ENCODE measurements at places on chromosomes 7 and 10.

DNA sequence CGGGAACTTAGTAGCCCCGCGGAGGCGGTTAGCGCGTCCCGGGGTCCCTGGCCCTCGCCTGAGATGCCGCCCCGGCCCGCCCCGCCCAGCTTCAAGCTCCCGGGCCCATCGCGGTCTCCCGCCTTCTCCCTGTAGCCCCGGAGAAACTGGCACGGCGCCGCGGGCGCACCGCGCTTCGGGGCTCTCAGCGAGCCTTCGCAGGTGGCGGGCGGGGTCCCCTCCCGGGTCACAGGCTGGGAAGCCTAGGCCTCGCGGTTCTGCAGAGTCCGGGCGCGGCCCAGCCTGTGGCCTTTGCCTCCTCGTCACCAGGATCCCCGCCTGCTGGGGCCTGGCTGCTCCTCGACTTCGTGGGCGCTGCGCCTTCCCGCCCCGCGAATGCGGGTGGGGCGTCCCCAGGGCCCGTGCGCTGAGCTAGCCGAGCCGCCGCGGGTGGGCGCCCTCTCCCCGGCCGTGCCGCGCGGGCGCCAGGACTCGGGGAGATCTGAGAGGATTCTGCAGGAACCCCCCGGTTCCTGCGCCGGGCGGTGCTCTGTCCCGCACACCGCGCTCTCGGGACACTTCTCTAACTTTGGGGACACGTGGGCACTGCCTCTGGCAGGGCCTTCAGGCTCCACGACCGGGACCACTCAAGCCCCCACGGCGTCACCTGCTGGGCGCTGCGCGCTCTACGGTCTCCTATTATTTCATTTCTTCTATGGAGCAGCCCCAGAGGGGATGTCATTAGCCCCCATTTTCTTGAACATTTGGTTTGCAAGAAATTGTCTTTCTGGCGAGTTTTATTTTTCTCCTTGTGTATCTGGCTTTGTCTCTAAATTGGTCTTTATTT is 682 bp upstream of the RGS10 start:
- DNase-seq = peak; percentile 69

- no peak for DNase-seq
These were observed 30.8 kb downstream of the PRLHR start for GRCh38 chr10:118564652-118565051.

DNA sequence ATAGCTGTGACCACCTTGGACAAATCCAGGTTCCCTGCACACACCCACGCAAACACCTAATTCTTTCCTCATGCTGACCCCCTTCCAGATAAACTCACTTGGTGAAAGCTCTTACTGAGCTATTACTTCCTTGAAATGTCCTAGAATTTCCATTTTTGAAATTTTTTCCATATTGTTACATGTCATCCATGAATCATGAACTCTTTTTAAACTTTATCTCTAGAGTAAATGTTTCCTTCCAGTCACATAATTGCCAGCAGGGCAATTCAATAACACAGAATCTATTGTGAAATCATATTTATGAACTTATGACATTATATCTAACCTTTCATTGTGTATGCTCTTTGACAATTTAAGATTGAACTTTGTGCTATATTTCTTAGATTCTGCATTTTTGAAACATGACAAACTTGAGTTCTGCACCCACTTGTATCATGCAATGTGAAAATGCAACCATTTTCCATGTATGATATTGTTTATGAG is 26.8 kb upstream of the FGL2 start:
- DNase-seq = no peak

- DNase-seq = no peak
These were observed 93.3 kb downstream of the FAM53B start for GRCh38 chr10:124650820-124651401.

GRCh38 chr10:49200854-49201253 is 12.7 kb upstream of the TMEM273 start:
- no peak for DNase-seq

DNA sequence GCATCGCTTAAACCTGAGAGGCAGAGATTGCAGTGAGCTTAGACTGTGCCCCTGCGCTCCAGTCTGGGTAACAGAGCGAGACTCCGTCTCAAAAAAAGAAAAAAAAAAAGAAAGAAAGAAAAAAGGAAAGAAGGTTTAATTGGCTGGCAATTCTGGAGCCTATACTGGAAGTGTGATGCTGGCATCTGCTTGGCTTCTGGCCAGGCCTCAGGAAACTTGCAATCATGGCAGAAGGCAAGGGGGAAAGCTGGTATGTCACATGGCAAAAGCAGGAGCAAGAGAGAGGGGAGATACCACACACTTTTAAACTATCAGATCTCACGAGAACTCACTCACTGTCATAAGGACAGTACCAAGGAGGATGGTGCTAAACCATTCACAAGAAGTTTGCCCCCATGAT is 190.0 kb downstream of the CALN1 start:
- DNase-seq = no peak

DNA sequence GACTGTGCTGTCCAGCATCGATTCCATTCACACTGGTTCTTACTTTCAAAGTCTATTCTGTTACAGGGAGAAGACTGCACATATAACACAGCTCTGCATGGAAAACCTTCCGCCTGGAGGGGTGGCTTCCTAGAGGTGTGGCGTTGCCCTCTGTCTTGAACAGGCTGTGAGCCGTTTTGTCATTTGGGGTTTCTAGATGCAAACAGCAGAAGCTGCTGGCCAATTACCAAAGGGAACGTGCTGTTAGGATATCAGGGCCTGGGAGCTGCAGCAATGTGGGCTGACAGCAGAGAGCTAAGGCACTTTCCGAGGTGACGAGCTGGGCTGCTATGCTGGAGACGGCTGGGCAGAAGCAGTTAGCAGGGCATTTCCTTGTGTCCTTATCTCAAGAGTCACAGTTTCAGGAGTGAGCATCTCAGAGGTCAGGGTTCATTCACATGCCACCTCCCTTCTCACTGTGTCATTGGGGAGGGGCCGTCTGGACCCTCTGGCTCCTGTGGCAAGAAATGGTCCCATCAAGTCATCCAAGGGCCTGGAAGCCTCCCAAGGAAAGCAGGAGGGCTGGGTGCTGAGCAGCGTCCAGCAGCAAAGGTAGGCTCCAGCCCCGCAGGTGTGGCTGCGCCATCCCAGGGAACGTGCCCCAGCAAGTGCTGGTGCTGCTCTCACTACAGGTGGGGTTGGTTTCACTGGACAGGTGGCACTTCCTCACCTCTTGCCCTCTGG is 106.5 kb downstream of the WDR37 start:
- DNase-seq = no peak

Data from germinal center (tissue), 1 donor.